Stimulated activated CD8-positive, alpha-beta memory T cell treated with anti-CD3 and anti-CD28 coated beads, Interleukin-7, amount 100 ng/mL, for 1 hour (primary cell): ENCODE measurements at places on chromosomes 7 and 10.

- DNase-seq = no peak
Measured at GRCh38 chr7:87100326-87100725, 40.9 kb upstream of the ELAPOR2 start.

DNA sequence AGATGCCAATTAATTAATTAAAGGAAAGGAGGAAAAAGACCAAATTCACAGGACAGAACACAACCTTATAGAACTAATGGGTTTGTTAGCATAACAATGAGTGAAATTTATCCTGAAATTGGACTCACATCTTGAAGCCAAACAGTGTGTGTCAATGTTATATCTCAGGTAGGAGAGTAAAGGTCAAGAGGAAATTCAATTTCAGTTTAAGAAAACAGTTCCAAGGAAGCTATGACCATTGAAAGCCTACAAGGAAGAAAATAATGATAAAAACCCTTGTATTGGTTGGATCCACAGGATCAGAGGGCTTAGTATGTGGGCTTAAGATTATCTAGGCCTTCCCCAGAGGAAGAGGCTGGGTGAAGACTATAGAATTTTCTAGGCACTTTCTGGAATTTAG lies 198.9 kb upstream of the AOAH start:
- DNase-seq = no peak

- DNase-seq = no peak
Measured at GRCh38 chr10:55183993-55184392, 383.0 kb upstream of the PCDH15 start.

DNA sequence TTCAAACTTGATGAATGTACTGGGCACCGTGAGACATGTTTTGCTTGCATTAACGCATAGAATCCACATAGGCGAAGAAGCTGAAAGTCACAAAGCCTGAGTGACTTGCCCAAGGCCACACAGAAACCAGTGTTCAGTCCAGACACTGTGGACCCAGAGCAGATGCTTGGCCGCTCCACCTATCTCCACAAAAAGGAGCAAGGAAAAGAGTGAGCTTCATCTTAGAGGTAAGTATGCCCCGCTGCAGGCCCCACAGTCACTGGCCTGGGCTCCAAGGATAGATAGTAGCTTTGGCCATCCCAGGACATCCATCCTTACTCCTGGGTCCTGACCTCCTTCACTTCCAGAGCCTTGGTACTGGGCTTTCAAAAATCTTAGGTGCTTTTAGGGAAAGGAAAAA lies 60.1 kb upstream of the SAMD8 start:
- DNase-seq = no peak

DNA sequence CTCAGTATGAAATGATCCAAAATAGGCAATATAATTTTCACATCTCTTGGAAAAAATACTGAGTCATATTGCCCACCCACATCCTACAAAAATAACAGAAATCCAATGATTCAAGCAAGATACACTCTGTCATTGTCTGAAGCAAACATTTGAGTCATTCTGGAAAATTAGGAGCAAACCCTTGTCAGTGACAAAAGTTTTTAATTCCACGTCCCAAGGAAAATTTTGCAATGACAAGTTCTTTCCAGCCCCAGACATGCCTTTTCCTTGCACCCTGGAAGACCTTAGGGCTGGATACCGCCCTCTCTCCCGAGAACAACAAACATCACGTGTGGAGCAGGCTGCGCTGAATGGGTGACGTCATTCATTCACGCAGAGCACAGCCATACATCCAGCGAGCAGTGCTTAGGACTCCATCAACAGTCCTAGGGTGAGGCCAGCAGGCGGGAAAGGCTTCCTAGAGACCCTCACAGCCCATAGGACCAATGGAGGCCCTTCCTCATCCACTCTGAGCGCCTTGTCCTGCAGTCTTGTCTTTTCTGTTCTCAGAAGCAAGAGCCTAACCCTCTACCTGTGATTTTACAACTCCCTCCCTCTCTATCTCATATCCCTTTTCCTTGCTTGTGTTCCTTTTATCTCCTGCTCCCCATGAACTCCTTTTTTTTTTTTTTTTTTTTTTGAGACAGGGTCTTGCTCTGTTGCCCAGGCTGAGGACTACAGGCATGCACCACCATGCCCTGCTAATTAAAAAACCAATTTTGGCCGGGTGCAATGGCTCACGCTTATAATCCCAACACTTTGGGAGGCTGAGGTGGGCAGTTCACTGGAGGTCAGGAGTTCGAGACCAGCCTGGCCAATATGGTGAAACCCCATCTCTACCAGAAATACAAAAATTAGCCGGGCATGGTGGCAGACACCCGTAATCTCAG lies 23.5 kb upstream of the KDM7A start:
- DNase-seq = no peak

GRCh38 chr10:48459270-48460150 lies 145.4 kb downstream of the ARHGAP22 start:
- DNase-seq = no peak

- no peak for DNase-seq
Measured at GRCh38 chr7:20404320-20404719, 73.6 kb downstream of the ITGB8 start.
